ENCODE measurements at places on chromosomes 2 and 18.
A peak's percentile ranks its signal among the peaks of the same experiment; 100 is the strongest.

DNA sequence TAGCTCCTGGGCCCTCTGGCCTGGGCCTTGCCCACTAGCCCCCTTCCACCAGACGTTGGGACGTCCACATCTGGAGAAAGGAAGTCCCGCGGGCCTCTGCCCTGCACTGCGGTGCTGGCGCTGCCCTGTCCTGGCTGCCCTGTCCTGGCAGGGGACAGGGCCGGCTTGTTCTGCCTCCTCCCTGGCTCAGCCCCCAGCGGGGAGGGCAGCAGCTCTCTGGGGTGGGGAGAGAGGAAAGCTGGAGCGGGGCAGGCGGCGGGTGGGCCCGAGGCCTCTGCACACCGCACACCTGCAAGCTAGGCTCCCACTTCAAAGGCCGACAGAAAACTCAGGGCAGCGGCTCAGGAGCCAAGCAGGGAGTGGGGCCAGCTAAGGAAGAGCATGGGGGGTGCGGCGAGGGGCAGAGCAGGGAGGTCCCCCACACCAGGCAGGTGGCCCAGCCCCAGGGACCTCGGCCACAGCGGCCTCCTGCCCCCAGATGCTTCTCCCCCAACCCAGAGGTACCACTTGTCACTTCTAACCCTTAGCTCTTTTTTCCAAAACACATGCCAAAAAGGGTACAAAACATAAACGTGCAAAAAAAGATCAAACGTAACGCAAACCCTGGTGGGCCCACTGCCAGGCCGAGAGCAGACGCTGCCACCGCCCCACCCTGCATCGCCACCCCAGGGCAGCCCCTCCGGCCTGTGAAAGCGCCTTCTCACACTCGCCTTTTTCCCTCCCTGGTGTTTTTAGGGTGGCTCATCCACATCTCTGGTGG, 13.5 kb downstream of the SNED1 start:
- DNase-seq: peak; percentile 22

DNA sequence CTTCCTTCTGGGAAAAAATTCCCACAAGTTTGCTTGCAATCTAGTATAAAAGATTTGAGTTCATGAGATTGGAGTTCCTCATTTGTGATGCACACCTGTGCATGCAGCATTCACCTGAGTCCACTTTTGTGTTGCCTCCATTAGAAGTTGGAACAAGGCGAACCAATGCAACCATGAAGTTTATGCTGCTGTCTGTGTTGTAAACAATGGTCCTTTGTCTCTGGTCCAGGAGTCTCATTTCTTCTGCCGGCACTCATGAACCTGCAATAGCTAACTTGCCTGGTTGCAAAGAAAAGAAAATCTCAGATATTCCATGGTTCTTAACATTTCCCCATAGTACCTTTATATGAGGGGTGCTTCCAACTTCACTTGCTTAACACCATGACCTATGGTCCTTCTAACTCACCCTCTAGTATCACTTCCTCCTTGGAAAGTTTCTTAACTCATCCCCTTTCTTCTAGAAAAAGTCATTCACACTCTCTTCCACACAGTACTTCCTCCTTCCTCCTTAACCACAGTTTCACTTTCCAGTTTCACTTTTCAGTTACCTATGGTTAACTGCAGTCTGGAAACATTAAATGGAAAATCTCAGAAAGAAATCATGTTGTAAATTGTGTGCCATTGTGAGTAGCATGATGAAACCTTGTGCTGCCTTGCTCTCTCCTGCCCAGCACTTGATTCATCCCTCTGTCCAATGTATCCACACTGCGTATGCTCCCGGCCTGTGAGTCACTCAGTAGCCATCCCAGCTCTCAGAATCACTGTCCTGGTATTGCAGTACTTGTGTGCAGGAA, 128.8 kb upstream of the TRIB2 start:
- no peak for DNase-seq

- no peak for DNase-seq
These were observed 103.2 kb upstream of the EFEMP1 start for GRCh38 chr2:56026828-56027227.

GRCh38 chr2:61173116-61173515, 11.1 kb downstream of the C2orf74 start:
- DNase-seq: no peak

GRCh38 chr2:218263817-218264641, 3.2 kb downstream of the GPBAR1 start:
- no peak for DNase-seq

GRCh38 chr2:226414335-226414734, 385.3 kb downstream of the IRS1 start:
- no peak for DNase-seq

GRCh38 chr18:63395503-63395902, 26.8 kb downstream of the VPS4B start:
- no peak for DNase-seq

DNA sequence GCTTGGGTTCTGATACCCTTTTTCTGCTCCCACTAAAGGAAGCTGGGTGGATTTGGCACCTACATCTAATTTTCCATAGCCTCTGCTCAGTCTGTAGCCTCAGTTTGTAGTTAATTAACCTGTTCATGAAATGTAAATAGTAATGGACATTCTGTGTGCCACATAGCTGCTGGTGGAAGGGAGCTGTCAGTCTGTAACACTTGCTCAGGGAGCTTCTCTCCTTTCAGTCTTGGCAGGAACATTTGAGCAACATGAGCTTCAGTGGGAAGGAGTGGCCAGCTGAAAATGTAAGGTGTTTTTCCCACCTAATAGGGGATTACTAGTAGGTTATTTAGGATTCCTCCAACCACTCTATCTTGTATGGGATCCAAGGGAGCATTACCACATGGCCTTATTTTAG, 203.4 kb downstream of the ASXL3 start:
- no peak for DNase-seq

- no peak for DNase-seq
These were observed 278.7 kb downstream of the RAD51AP2 start for GRCh38 chr2:17239550-17239949.

DNA sequence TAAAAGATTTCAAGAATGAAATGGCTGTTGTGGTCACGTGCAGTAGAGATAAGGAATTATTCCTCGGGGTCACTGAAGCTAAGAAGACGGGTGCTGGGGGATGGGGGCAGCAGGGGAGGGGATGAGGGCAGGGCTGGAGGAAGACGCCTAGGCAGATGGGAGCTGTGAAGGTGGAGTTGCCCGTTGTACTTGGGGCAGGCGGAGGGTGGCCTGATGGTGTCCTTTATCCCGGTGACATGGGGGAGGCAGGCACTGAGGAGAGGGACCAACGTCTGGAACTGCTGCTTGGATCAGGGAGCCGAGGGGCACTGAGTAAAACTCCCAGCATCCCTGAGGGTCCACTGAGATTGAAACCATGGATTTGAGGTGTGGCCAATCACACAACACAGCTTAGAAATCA, 64.9 kb downstream of the ZCCHC2 start:
- no peak for DNase-seq

- DNase-seq: no peak
These were observed 246.6 kb upstream of the APCDD1 start for GRCh38 chr18:10207682-10208345.

- DNase-seq: no peak
These were observed 282.1 kb upstream of the FSIP2 start for GRCh38 chr2:185456517-185456916.

DNA sequence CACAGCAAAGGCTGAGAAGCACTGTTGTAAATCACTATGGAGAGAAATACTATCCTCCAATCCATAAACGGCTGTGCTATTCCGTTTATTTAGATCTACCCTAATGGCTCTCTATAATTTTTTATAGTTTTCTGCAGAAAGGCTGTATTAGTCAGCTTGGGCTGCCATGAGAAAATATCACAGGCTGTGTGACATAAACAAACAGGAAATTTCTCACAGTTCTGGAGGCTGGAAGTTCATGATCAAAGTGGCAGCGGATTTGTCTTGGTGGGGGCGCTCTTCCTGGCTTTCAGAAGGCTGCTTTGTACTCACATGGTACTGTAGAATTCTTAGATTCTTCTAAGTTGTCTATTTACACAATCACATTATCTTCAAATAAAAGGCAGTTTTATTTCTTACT, 44.1 kb downstream of the C1D start:
- DNase-seq: no peak

DNA sequence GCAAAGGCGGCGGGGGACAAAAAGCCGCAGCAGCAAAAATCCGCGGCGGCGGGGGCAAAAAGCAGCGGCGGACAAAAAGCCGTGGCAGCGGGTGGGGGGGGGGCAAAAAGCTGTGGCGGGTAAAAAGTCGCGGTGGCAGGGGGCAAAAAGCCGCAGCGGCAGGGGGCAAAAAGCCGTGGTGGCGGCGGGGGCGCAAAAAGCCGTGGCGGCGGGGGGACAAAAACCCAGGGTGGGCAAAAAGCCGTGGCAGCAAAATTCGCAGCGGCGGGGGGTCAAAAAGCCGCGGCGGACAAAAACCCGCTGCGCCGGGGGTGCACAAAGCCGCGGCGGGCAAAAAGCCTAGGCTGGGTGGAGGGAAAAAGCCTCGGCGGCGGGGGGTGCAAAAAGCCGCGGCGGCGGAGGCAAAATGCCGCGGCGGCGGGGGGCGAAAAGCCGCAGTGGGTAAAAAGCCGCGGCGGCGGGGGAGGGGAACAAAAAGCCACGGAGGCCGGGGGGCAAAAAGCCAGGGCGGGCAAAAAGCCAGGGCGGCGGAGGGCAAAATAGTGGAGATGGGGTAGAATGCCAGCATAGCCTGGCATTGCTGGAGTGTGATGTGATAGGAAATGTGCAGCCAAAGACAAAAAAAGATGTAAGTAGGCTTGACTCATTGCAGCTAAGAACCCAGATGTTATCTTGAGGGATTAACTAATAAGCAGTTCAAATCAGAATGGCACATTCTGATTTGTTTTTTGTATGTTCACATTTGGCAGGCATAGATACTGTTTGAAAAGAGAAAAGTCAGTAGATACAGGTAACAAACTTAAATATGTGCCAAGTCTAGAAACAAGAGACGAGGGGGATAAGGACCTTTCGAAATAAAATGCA, 1076.3 kb downstream of the RPIA start:
- DNase-seq: no peak

GRCh38 chr18:22473366-22473765, 55.7 kb upstream of the CTAGE1 start:
- DNase-seq: no peak

GRCh38 chr18:79781331-79781941, 16.3 kb upstream of the KCNG2 start:
- DNase-seq: no peak

GRCh38 chr2:201786471-201786870, 5.7 kb upstream of the ALS2 start:
- no peak for DNase-seq

GRCh38 chr2:169472249-169472648, 7.0 kb upstream of the BBS5 start:
- DNase-seq: no peak

Data from effector CD8-positive, alpha-beta T cell (primary cell).